ENCODE measurements at places on chromosomes 1 and 21.

GRCh38 chr1:212669102-212669501 is 30.5 kb downstream of the BATF3 start:
- H3K36me3 ChIP-seq = no peaks in the 10 kb centered on the region
- no peak overlapping the region for H3K4me3 ChIP-seq
- H3K27ac ChIP-seq = no peak overlapping the region
- H3K27me3 ChIP-seq = peaks cover 3% of the 10 kb centered on the region
- peaks cover 35% of the 10 kb centered on the region for H3K4me1 ChIP-seq

DNA sequence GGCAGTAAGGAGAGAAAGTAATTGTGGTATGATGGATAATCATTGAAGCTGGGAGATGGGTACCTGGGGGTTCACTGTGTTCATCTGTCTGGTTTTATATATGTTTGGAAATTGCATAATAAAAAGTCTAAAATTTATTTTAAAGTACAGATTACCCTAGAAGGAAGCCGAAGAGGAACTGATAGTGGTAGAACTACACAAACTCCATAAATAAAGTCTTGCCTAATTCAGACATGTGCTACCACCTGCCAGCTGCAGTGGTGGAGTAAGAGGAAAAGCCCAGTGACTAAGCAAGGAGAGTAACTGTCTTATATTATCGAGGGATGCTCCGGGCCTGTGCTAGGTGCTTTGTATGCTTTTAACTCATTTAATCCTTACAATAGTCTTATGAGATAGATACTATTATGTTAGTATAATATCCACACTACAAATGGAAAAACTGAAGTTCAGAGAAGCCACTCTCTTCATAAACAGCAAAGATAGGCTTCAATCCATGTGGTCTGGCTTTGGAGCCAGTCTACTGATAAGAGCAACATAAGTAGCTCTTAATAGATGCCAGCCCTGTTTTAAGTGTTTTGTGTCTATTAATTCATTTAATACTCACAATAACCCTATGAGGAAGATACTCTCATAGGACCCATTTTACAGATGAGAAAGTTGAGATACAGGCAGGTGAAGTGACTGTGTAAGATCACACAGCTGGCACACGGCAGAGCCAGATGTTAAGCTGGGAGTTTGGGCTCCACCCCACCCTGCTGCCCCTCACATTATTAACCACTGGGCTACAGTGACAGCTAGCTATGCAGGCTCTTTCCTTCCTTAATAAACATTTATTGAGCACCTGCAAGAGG is 56.8 kb upstream of the HNRNPU start:
- H3K4me3 ChIP-seq = no peak overlapping the region
- H3K4me1 ChIP-seq = peaks cover 4% of the 10 kb centered on the region
- H3K27me3 ChIP-seq = no peaks in the 10 kb centered on the region
- no peak overlapping the region for H3K27ac ChIP-seq

DNA sequence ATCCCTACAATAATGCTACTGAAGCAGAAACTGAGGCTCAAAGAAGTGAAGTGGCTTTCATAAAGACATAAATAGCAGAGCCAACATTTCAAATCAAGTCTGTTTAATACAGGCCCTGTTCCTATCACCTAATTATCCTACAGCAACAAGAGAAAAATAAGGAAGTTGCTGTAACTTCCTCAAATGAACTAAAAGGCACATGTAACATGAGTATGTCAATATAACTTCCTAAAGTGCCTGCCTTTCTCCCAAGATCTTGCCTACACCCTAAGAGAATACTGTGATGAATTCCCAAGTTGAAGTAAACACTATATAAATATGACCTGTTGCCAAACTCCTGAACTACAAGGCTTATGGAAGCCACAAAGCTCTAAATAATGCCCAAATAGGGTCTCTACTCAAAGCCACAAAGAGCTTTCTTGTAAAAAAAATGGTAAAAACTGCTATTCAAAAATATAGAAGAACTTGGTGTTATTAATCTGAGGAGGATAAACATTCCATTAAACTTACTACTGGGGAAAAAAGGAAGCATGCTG is 8.6 kb downstream of the BEND5 start:
- no peak overlapping the region for H3K27ac ChIP-seq
- DNase-seq = peak; percentile 5
- H3K27me3 ChIP-seq = no peaks in the 10 kb centered on the region
- H3K4me1 ChIP-seq = no peaks in the 10 kb centered on the region

- H3K4me3 ChIP-seq = peak overlapping the region; percentile 19
- peak; percentile 91 for DNase-seq
- peak overlapping the region; percentile 99 for H3K27ac ChIP-seq
- H3K4me1 ChIP-seq = peaks cover 54% of the 10 kb centered on the region
- peaks cover 18% of the 10 kb centered on the region for H3K36me3 ChIP-seq
Observed at GRCh38 chr1:65423884-65424572, 3.6 kb downstream of the LEPR start.

DNA sequence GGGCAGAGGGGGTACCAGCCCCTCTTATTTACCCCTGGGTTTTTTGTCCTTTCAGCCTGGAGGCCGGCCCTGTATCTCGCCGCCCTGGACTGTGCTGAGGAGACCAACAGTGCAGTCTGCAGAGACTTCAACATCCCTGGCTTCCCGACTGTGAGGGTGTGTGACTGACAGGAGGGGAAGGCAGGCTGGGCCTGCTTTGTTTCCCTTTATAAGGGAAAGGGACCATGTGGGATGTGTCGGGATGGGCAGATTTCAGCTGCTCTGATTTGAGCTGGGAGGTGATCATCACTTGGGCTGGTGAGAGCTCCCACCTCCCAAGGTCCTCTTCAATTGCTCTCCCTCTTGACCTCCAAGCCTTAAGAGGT is 11.7 kb downstream of the QSOX1 start:
- no peak overlapping the region for H3K27ac ChIP-seq
- H3K4me3 ChIP-seq = no peak overlapping the region
- no peaks in the 10 kb centered on the region for H3K4me1 ChIP-seq
- DNase-seq = no peak

- H3K36me3 ChIP-seq = no peaks in the 10 kb centered on the region
- H3K4me1 ChIP-seq = no peaks in the 10 kb centered on the region
- no peak overlapping the region for H3K27ac ChIP-seq
- no peak for DNase-seq
- peaks cover 17% of the 10 kb centered on the region for H3K27me3 ChIP-seq
Observed at GRCh38 chr1:205518661-205519540, 14.4 kb downstream of the CDK18 start.

GRCh38 chr1:7609311-7609994 is 161.6 kb upstream of the VAMP3 start:
- H3K36me3 ChIP-seq = no peaks in the 10 kb centered on the region
- no peak overlapping the region for H3K4me3 ChIP-seq
- DNase-seq = no peak
- no peak overlapping the region for H3K27ac ChIP-seq
- peaks cover 9% of the 10 kb centered on the region for H3K4me1 ChIP-seq

GRCh38 chr1:24150234-24151174 is 7.6 kb upstream of the IL22RA1 start:
- H3K4me3 ChIP-seq = peak overlapping the region; percentile 40
- peaks cover 12% of the 10 kb centered on the region for H3K4me1 ChIP-seq
- peak; percentile 49 for DNase-seq
- peaks cover 15% of the 10 kb centered on the region for H3K27me3 ChIP-seq

DNA sequence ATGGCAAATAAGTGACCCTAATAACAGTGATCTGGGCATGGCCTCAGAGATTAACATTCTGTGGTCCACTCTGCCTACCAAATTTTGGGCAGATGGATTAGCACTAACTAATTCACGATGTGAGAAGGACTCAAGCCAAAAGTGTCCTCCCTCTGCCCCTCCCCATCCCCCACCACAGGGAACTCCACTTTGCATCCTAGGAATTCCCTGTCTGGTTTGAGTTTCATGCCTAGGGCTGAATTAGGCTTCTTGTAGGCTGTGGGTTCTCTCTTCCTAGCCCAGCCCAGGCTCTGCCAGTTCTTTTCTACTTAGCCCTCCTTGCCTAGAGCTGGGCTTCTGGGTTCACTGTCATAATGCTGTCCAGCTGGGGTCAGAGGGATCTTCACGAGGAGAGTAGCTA is 64.1 kb downstream of the ATP2B4 start:
- no peaks in the 10 kb centered on the region for H3K27me3 ChIP-seq
- H3K36me3 ChIP-seq = no peaks in the 10 kb centered on the region
- DNase-seq = no peak

GRCh38 chr1:164576291-164577271 is 17.6 kb downstream of the PBX1 start:
- peak overlapping the region; percentile 14 for H3K4me3 ChIP-seq
- DNase-seq = no peak
- H3K27me3 ChIP-seq = no peaks in the 10 kb centered on the region
- no peaks in the 10 kb centered on the region for H3K36me3 ChIP-seq
- peaks cover 20% of the 10 kb centered on the region for H3K4me1 ChIP-seq

- no peaks in the 10 kb centered on the region for H3K4me1 ChIP-seq
- DNase-seq = no peak
- H3K27me3 ChIP-seq = peaks cover 25% of the 10 kb centered on the region
- no peak overlapping the region for H3K4me3 ChIP-seq
- no peak overlapping the region for H3K27ac ChIP-seq
Observed at GRCh38 chr1:114214016-114214415, 60.3 kb upstream of the SYT6 start.

DNA sequence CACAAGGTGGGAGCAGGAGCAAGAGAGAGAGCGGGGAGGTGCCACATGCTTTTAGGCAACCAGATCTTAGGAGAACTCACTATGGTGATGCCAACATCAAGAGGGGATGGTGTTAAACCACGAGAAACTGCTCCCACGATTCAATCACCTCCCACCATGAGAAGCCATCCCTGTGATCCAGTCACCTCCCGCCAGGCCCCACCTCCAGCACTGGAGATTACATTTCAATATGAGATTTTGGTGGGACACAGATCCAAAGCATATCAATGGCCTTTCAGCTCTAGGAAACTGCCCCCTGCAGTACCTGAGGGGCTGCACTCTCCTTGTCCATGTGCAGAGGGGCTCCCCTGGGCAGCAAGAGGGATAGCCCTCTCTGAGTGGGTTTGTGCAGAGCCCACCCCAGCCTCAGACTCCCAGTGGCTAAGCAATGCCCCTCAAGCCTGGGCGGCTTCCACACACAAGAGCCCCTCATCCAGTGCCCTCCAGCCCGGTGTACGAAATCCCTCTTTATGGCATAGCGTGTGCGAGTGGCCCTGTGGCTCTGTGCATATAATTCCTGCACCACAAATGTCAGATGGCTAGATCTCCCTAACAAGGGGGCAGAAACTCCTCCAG is 15.5 kb upstream of the PRDM16 start:
- no peak for DNase-seq
- no peaks in the 10 kb centered on the region for H3K36me3 ChIP-seq
- H3K27me3 ChIP-seq = peaks cover 3% of the 10 kb centered on the region
- H3K4me3 ChIP-seq = no peak overlapping the region

DNA sequence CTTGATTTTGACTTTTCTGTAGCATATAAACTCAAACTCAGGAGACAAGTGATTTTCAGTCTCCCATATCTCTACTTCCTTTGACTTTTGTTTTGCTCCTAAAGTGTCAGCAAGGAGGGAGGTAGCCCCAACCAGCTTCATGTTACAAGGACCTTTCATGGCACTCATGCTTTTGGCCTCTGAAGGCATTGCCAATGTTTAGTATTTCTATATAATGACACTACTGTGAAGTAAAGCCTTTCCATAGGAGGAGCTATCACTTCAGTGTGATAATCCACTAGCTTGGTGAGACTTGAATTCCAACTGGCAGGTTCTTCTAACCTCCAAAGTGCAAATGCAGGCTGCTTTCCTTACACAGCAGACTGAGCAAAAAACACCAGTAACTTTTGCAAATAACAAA is 14.4 kb downstream of the COLGALT2 start:
- no peak overlapping the region for H3K4me3 ChIP-seq
- no peak for DNase-seq
- no peak overlapping the region for H3K27ac ChIP-seq
- no peaks in the 10 kb centered on the region for H3K36me3 ChIP-seq
- H3K4me1 ChIP-seq = peaks cover 10% of the 10 kb centered on the region
- H3K27me3 ChIP-seq = no peaks in the 10 kb centered on the region

GRCh38 chr1:229409616-229410369 is 24.1 kb downstream of the ACTA1 start:
- no peak for DNase-seq
- H3K27me3 ChIP-seq = peaks cover 37% of the 10 kb centered on the region
- peaks cover 9% of the 10 kb centered on the region for H3K4me1 ChIP-seq
- no peaks in the 10 kb centered on the region for H3K36me3 ChIP-seq
- no peak overlapping the region for H3K4me3 ChIP-seq

- no peak overlapping the region for H3K27ac ChIP-seq
- H3K36me3 ChIP-seq = no peaks in the 10 kb centered on the region
Observed at GRCh38 chr1:3024019-3024418, 2.8 kb downstream of the ACTRT2 start.

GRCh38 chr1:64043288-64043687 is 160.1 kb upstream of the UBE2U start:
- peaks cover 50% of the 10 kb centered on the region for H3K4me1 ChIP-seq
- no peak overlapping the region for H3K4me3 ChIP-seq
- H3K27ac ChIP-seq = peak overlapping the region; percentile 68
- no peaks in the 10 kb centered on the region for H3K36me3 ChIP-seq
- peak; percentile 45 for DNase-seq

- DNase-seq = no peak
- H3K4me1 ChIP-seq = no peaks in the 10 kb centered on the region
- H3K36me3 ChIP-seq = no peaks in the 10 kb centered on the region
- H3K27me3 ChIP-seq = no peaks in the 10 kb centered on the region
- no peak overlapping the region for H3K4me3 ChIP-seq
- no peak overlapping the region for H3K27ac ChIP-seq
Observed at GRCh38 chr1:232596666-232597303, 33.1 kb downstream of the SIPA1L2 start.

- H3K27ac ChIP-seq = no peak overlapping the region
- peaks cover 4% of the 10 kb centered on the region for H3K4me1 ChIP-seq
- peak; percentile 54 for DNase-seq
- H3K27me3 ChIP-seq = no peaks in the 10 kb centered on the region
- no peaks in the 10 kb centered on the region for H3K36me3 ChIP-seq
- no peak overlapping the region for H3K4me3 ChIP-seq
Observed at GRCh38 chr1:15843826-15844572, 3.5 kb upstream of the SPEN start.

DNA sequence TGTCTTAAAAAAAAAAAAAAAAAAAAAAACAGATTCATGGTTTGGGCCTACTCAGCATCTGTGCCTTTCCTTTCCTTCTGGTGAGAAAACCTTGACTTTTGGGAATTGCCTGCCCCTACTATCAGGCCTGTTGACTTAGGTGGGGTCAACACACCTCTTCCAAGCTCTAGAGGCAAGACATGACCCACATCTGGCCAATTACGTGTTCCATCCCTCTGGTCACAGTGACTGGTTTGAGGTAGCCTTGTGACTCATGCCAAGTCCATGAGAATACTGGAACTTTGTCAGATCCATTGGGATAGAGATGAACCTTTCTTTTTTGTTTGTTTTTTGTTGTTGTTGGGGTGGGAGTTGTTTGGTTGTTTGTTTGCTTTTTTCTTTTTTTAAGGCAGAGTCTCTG is 37.3 kb upstream of the KHDRBS1 start:
- no peaks in the 10 kb centered on the region for H3K4me1 ChIP-seq
- H3K27me3 ChIP-seq = peaks cover 3% of the 10 kb centered on the region
- peak; percentile 44 for DNase-seq
- no peak overlapping the region for H3K27ac ChIP-seq
- H3K4me3 ChIP-seq = no peak overlapping the region

GRCh38 chr1:24968941-24969585 is 39.0 kb upstream of the RUNX3 start:
- H3K4me3 ChIP-seq = no peak overlapping the region
- no peaks in the 10 kb centered on the region for H3K36me3 ChIP-seq
- no peak overlapping the region for H3K27ac ChIP-seq

- no peak overlapping the region for H3K4me3 ChIP-seq
- no peaks in the 10 kb centered on the region for H3K4me1 ChIP-seq
- H3K27ac ChIP-seq = no peak overlapping the region
- no peak for DNase-seq
Observed at GRCh38 chr1:33072707-33073106, 8.2 kb upstream of the AZIN2 start.
